A549 treated with DMSO at 1 μM for 4 hours (cell line): ENCODE measurements at places on chromosomes 11 and 22. TPM values are rescaled to one million over a fixed set of nuclear protein-coding genes. Genes with fewer than 3 reads are reported as not detected.

FAM227A gene
- 0.66 to 1.1 TPM (median 0.73 TPM) in 5 replicates for total RNA-seq

C22orf31 gene
- not detected in 5 replicates for total RNA-seq

RGL4 gene
- 0.04 TPM in 1 of 5 replicates, not detected in the others for total RNA-seq

FERMT3 gene
- 0.69 to 3.9 TPM (median 2.0 TPM) in 5 replicates for total RNA-seq

MMP27 gene
- not detected in 5 replicates for total RNA-seq

DGCR6 gene
- total RNA-seq = 0.53 to 1.6 TPM (median 1.3 TPM) in 5 replicates
